Hippocampal formation (tissue), 2 donors: ENCODE measurements at places on chromosomes 2 and 18.
A peak's percentile ranks its signal among the peaks of the same experiment; 100 is the strongest.

DNA sequence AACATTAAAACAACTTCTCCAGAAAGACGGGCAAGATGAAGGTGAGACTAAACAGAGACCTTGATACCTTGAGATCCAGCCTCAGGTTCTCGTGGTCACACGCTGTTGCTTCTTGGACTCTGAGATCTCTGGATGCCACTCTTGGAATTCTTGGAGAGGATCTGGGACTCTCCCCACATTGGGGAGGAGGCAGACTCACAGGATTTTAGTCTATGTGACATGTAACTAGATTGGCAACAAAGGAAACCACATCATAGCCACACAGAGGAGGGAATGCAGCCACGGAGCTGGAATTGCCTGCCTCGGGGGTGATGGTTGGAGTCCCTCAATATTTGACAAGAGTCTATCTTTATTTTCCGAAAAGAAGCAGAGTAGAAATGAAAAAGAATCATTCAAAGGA, 78.8 kb upstream of the IGFBP5 start:
- DNase-seq: no peak

- DNase-seq: peak; percentile 37
Observed at GRCh38 chr2:88136817-88137216, 9.0 kb upstream of the FABP1 start.

- no peak for DNase-seq
Observed at GRCh38 chr2:221372159-221372884, 199.8 kb downstream of the EPHA4 start.

DNA sequence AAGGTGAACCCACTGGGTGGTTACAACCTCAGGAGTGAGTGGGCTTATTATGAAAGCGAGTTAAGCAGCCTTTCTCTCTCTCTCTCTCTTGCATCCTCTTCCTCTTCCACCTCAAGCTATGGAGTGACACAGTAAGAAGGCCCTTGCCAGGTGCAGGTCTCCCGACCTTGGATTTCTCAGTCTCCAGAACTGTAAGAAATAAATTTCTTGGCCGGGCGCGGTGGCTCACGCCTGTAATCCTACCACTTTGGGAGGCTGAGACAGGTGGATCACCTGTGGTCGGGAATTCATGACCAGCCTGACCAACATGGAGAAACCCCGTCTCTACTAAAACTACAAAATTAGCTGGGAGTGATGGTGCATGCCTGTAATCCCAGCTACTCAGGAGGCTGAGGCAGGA, 14.4 kb downstream of the MYCN start:
- DNase-seq: no peak

DNA sequence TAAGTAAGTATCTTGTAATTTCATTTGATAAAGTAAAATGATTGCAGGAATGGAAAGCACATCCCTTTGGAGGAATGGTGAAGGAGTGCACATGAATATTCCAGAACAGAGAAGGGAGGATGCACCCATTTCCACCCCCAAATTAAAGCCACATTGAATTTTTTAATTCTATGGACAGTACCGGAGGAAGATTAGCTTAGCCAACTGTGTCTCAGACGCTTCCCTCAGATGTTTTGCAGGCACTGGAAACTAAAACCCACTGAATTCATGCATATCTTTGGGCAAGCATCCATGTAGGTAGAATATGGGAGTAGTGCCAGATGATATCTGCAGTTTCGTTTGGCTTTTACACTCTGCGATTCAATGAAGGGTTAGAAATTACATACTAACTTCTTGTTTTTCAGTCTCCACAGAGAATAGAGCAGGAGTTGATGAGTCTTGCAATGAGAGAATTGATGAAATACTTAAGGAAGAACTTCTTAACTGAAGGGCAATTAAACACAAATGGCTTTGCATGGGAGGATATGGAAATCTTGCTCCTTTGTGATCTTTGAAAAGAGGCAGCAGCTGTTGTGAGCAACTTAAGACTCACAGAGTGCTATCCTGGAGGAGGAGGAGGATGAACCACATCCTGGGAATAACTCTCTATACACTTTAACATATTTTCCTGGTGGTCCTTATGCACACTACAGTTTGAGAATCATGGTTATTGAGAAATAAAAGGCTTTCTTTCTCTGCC, 71.7 kb upstream of the MYO3B start:
- DNase-seq: no peak

GRCh38 chr2:170814533-170815230, 2.0 kb upstream of the GAD1 start:
- no peak for DNase-seq

DNA sequence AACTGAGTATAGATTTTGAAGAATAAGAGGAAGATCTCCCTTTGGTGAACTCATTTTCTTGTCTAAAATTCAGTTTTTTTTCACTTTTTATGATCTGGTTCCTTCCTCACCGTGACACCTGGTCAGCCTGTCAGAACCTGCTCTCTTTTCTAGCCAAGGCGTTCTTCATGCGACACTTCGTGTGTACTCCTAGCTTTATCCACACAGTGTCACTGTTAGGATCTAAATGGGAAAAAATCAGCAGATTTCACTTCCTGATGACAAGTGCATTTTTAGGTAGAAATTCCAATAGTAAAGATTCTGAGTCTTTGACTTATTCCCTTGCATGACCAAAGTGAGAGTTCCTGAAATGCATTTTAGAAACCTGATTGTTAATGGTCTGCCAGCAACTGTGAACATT, 89.8 kb downstream of the KLHL14 start:
- no peak for DNase-seq

DNA sequence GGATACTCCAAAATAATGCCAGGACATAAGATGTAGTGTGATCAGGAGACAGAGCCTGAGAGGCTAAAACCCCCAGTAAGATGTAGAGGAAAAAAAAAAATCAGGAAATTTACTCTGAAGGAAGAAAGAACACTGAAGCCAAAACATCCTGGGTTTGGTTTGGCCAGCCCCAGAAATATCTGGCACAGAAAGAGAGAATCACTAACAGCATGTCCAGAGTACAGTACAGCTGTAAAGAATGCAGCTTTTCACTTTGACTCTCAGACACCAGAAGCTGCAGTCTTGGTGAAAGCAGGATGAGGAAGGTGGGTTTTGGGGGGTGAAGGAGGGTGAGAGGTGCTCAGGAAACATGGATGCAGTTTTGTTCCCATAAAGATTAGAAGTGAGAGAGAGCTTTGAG, 1577.7 kb upstream of the ACVR2A start:
- DNase-seq: no peak

GRCh38 chr2:197191940-197192322, 118.6 kb downstream of the ANKRD44 start:
- DNase-seq: no peak
